AG08396 (cell line): ENCODE measurements at places on chromosomes 16 and 17.

- no peak for DNase-seq
These were observed 24.6 kb downstream of the C16orf90 start for GRCh38 chr16:3470723-3471122.

DNA sequence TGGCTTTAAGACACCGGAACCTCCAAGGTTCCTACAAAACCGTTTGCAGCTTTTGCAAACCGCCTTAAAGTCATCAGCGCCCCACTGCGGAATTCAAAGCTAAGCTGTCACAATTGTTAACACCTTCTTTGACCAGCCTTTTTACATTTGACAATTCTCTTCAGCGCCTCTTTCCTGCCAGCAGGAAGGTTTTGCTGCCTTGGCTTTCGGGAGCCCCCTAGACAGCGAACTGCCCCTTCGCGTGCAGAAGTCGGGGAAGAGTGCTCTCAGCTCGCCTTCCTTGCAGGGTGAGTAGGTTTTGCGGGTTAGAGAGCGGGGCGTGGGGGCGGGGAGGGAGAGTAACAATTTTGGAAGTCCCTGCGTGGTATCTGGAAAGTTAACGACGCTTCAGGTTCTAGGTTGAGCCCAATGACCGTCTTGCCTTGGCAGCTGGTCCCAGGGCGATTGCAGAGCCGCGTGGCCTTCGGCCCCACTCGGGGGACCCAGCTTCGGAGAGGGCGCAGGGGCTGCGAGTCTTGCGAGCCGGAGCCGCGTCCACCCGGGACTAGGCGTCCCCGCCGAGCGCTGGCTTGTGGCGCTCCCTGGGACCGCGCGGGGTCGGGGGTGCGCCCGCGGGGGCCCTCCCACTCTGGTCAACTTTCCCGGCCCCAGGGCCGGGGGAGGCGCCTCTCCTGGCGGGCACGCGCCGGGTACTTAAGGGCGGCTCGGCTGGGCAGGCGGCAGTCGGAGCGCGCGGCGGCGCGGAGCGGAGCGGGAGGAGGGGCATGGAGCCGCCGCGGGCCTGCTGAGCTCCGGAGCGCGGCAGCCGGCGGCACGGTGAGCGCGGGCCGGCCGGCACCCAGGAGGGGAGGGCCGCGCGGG is at the start of gene HAS3:
Gene HAS3, plus strand, starts transcription at position 153 of the 861 bp plus-strand sequence. CDS start 3,743 bp downstream, outside the sequence.
- DNase-seq = peak; percentile 86

GRCh38 chr16:19936441-19936840 is 51.8 kb upstream of the GPRC5B start:
- DNase-seq = no peak

DNA sequence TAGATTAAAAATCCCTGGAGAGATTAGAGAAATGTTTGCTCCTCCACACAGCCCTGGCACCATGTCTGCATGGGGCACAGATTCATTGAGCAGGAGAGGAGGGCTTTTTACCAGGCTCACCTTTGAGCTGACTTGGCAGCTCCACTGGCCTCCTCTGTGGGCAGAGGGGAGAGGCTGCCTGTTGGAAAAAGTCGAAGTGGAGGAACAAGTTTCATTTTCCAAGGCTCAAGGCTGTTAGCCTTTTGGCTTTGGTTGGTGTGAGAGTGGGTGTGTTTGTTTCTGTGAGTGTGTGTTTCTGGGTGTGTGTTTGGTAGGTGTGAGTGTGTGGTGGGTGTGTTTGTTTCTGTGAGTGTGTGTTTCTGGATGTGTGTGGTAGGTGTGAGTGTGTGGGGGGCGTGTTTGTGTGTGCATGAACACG is 5.6 kb downstream of the TMEM238L start:
- no peak for DNase-seq

GRCh38 chr16:81466356-81466980 is 21.9 kb downstream of the CMIP start:
- no peak for DNase-seq
